Sigmoid colon (tissue), 7 donors: ENCODE measurements at places on chromosomes 12 and 14. TPM values are rescaled to one million over a fixed set of nuclear protein-coding genes. Genes with fewer than 3 reads are reported as not detected.

ARMH4 gene
- total RNA-seq = 2.3 TPM

DNA sequence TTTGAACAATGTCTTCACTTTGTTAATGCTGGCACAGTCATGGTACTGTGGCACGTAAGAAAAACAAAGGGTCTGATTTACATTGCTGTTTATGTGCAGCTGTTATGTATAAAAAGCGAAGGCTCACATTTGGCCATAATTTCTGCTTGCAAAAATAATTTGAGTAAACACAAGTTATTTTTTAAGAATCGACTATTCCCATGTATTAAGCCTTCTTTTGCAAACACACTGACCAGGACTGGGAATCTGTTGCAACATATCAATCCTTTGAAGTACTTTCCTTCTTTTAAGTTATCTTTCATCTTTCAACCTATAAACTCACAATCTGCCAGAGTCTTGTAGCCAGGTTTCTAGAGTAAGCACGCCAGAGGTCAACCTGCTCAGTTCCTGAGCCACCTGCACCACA, 145.4 kb upstream of the BMP4 start:
- no peaks in the 10 kb centered on the region for H3K36me3 ChIP-seq
- no peak overlapping the region for H3K27ac ChIP-seq
- DNase-seq = no peak
- H3K4me3 ChIP-seq = no peak overlapping the region

- no peaks in the 10 kb centered on the region for H3K27me3 ChIP-seq
- H3K36me3 ChIP-seq = no peaks in the 10 kb centered on the region
- no peak overlapping the region for H3K4me3 ChIP-seq
Measured at GRCh38 chr12:116346741-116347140, 69.2 kb upstream of the MED13L start.

DNA sequence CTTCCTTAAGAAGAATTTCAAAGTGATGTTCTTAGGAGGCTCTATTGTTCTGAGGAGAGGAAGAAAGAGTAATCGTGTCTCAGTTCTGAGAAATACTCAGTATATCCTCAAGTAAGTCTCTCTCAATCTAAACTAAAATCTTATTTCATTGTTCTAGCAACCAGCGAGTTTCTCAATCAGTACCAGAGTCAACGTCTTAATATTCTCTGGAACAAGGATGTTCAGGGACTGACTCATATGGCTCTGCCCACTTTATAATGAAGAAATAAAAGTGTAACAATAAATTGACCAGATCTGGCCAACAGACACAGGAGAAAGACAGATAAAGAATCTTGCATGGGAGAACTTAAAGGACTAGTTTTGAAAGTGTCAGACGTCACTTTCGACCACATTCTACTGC, 469.8 kb upstream of the FLRT2 start:
- H3K4me3 ChIP-seq = no peak overlapping the region
- DNase-seq = no peak
- no peaks in the 10 kb centered on the region for H3K36me3 ChIP-seq
- H3K27ac ChIP-seq = no peak overlapping the region
- H3K27me3 ChIP-seq = no peaks in the 10 kb centered on the region
